ENCODE measurements at places on chromosomes 12 and 14. TPM values are rescaled to one million over a fixed set of nuclear protein-coding genes. Genes with fewer than 3 reads are reported as not detected.

The C12orf56 gene
- total RNA-seq, result 1.8 TPM

The CELA1 gene
- not detected for total RNA-seq

The PDZRN4 gene
- total RNA-seq, result under 0.01 TPM

The SP1 gene
- 37.1 TPM for total RNA-seq

The NAV3 gene
- total RNA-seq, result 159 TPM

The RPGRIP1 gene
- total RNA-seq, result not detected

The PCK2 gene
- total RNA-seq, result 26.7 TPM

The TPPP2 gene
- total RNA-seq, result not detected

The KRT85 gene
- not detected for total RNA-seq

Measured in smooth muscle cell of the umbilical artery (primary cell).